GM03348 (cell line): ENCODE measurements at places on chromosomes 7 and 10.

GRCh38 chr7:151432658-151433521 is 7.1 kb downstream of the CRYGN start:
- DNase-seq: peak; percentile 26

DNA sequence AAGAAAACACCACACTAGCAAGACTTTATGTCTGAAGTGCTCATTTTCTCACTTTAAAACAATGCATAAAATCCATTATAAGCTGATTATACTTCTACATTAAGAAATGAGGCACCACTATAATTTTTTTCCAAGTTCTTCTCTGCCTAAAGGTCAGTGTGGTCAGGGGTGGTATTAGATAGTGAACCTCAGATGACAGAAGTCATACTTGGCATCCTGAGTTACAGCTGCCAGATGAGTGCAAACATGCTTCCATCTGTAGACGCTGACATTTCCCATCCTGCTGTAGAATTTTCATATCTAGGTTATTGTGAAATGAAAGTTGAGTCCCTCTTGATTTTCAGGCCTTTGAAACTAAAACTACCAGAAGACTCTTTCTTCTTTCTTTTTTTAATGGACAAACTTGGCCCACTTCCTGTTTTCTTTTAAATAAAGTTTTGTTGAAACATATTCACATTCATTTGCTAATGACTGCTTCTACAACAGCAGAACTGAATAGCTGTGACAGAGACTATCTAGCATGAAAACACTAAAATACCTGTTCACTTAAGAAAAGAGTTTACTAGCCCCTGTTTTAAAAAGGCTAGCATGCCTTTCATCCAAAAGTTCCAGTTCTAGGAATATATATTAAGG is 900.8 kb downstream of the XPNPEP1 start:
- no peak for DNase-seq

DNA sequence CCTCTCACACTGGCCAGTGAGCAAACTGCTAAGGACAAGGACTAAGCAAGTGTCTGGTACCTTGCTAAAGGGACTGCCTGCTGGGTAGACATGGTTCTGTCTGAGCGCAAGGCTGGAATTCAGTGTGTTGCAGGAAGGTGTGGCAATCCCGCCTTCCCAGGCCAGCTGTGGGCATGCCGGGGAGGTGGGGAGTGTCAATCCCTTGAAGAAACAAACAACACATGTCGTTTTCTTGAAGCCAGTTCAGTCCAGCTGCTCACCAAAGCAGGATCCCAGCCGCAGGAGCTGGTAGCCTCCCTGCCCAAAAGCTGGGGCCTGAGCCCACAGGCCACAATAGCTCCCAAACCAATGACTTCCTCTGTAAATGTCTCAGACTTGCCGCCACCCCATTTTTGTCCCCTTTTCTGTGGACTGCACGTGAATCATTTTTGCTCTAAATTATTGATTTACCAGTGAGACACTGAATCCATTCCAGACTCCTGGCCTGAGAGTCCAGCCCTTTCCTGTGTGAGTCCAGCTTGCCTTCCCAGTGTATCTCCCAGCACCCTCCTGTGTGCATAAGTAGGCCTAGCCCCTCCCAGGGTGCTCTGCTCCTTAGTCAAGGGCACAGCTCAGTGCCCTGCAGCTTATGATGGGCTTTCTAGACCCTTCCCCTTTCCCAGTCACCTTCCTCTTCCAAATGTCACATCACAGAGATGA is 166.8 kb downstream of the RGS10 start:
- peak; percentile 75 for DNase-seq

DNA sequence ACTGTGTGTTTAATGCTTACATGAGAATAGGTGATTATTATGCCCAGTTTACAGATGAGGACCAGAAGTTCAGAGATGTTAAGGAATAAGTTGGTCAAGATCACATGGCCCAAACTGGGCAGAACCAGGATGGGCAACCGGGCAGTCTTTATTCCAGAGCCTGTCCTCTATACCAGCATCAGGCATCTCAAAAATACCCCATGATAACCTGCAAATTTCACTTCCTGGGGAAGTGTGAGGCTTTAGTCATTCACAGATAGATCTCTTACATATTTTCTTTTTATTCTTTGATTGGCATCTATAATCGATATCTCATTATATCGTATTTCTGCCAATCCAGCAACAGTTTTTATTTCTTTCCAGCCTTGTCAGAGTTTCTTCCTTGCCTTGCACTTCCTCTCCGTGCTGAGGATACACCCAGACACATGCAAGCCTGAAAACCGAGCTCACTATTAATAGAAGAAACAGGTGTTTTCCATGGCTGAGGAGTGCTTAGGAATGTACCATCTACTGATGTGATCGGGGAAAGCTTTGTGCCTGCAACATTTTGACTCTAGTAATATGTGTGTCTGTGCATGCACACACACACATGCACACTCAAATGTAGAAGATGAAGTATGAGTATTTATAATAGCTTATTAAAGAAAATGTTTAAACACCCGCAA is 82.4 kb downstream of the CREM start:
- DNase-seq: no peak

DNA sequence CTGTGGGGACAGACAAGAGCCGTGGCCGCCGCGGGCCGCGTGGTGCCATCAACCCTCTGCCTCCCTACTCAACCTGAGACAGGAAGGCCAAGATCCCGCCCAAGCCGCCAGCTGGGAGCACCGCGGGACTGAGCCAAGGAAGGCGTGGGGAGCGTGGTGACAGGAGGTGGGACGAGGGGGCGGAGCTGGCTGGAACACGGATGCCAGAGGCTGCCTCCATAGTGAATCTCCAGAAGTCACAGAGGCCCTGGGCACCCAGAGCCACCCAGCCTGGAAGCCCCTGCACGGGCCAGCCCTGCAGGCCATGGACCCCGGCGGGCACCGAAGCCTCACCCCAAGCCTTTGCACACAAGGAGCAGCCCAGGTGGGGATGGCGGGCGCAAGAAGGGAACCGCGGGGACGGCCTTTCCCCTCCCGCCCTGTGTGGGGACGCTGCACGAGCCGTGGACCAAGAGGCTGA is 18.1 kb upstream of the DPYSL4 start:
- no peak for DNase-seq

DNA sequence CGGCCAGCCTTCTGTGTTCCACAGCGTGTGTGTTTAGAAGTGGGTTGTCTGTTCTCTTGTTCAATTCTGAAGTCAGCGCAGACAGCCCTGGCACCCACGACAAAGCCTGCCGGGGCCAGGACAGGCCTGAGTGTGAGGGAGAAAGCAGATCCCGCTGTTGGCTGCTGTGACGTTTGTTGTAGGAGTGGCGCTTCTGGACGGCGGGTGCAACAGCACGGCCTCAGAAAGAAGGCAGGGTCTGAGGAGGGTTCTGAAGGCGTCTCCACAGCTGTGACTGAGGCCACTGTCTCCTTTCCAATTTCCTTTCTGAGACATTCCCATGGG is 76.2 kb downstream of the VIPR2 start:
- peak; percentile 46 for DNase-seq

DNA sequence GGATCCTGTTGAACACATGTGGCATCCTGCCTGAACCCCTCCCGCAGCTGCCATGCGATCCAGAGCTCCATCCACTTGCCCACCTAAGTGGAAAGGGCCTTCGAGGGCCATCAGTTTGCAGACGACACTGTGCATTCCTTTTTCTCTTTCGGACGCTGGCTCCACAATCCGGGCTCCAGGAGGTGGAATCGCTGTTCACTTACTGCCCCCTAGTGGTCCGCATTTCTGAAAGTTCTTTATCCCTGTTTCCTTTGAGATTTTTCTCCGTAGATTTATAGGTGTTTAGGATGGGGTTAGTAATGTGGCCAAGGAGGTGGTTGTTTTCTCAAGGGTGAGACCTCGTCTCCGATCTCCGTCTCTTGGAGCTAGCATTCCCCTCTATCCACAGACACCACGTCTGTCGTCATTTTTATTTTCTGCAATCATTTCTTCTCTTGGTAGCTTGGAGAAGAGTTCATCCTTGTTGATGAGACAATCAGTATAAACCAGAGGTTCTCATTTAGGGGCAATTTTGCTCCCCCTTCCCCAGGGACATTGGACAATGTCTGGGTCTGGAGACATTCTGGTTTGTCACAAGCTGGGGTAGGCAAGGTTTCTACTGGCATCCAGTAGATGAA is 204.6 kb downstream of the ARHGAP21 start:
- DNase-seq: peak; percentile 86

- DNase-seq: no peak
Measured at GRCh38 chr7:85828614-85829013, 641.8 kb upstream of the SEMA3D start.

DNA sequence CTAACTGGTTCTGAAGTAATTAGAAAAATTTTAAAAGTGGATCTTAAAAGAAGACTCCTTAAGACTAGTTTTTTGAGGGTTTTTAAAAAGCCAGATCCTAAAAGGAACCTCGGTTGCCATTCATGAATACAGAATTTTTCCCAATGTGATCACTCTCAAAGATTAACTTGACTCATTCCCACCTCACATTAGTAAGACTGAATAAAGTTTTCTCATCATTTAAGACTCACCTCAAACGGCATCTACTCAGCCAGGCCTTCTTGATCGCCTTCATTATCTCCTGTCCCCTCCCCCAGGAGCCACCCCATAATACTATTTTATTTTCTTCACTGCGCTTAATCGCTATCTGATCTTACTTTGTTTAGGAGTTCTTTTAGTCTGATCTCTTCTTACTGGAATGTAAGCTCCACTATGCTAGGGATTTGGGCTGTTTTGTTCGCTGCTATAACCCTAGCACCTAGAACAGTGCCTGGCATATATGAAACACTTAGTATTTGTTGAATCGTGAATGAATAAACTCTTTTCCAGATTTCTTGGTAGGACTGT is 55.9 kb upstream of the PCGF5 start:
- no peak for DNase-seq
